ENCODE measurements at places on chromosomes 5 and 9.

- no peak for DNase-seq
Measured at GRCh38 chr5:57072218-57072892, 101.5 kb upstream of the GPBP1 start.

- no peak for DNase-seq
Measured at GRCh38 chr5:96942911-96943310, 7.0 kb downstream of the LNPEP start.

DNA sequence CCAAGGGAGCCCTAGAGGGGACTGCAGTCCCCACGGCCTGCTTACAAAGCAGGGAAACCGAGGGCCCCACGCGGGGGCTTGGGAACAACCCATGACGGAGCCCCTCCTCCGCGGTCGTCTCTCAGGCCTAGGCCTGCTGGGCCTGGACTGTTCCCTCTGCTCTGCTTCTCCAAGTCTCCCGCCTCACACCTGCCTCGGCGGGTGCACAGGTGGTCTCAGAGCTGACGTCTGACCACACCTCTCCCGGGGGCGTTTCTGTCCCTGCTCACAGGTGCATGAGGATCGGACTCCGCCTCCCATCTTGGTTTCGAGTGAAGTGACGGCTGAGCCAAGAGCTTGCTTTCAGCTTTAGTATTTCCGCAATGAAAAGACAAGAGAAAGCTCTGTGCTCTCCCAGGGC, 72.1 kb downstream of the MRPL36 start:
- no peak for DNase-seq

DNA sequence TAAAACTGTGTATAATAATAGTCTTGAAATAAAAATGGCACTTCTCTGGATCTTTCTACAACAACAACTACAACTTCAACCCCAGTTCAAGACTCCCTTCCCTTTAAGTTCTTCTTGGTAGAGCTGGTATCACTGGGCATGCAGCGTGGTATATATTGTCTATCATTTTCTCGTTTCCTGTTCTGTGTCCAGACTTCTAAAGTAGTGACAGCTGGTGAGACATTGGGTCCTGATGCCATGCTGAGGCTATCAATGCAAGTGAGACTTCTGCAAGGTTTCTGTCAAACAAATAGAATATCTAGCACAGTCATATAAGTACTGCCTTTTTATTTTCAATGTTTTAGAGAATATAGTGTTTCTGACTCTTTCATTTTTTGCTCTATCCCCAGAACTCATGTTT, 123.0 kb upstream of the GRIN3A start:
- no peak for DNase-seq

DNA sequence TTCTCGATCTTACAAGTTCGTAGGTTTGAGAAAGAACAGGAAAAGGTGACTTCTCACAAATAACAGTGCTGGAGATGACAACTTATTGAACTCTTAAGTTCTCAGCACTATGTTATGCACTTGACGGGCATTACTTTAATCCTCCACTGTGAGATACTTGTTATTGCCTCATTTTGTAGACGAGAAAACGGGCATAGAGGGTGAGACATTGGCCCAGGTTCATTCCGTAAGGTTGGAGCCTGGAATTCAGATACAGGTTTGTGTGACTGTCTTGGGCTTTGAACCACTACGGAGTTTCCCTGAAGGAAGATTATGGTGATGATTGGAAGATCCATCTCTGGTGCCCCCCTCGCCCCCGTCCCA, 657 bp downstream of the MAT2B start:
- no peak for DNase-seq

Data from cortex of kidney (tissue), 1 donor.